ENCODE measurements at places on chromosomes 2 and 18.

GRCh38 chr2:207185372-207185771 lies 19.6 kb upstream of the KLF7 start:
- DNase-seq = no peak

DNA sequence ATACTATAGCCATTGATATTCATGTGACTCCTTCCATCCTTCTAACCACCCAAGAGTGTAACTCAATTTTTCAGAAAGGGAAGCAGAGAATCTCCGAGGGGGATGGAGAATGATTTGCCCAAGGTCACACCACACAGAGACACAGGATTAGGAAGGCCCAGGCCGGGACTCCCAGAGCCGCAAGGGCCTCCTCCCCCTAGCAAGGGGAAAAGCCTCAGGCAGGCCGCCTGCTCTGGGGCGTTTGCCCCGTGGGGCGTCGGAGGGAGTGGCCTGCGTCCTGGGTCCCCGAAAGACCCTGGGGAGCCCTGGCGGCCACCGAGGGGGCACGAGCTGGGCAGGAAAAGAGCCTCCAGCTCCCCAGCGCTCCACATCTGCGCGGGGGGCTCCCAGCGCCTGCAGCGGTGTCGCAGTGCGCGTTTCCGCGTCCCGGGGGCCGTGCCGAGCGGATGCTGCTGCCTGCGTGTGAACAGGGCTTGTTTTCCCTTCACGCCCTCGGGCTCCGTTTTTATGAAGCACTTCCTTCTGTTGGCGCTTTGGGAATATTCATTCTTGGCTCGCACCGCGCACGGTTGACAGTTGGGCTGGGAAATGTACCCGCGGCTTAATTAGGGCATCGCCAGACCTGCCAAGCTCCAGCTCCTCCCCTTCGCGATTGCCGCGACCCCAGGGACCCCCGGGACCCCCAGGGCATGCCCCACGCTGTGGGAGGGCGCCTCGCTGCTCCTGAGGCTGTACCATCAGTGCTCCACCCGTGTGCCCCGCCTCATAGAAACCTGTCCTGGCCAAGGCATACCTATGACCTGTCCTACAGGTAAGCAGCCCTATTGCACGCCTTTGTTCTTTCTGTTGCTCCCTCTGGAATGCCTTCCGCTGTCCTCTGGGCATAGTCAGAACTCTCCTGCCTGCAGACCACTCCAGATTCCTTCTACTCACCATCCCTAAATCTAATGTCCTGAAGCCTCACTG lies 158.9 kb upstream of the GLI2 start:
- DNase-seq = no peak

DNA sequence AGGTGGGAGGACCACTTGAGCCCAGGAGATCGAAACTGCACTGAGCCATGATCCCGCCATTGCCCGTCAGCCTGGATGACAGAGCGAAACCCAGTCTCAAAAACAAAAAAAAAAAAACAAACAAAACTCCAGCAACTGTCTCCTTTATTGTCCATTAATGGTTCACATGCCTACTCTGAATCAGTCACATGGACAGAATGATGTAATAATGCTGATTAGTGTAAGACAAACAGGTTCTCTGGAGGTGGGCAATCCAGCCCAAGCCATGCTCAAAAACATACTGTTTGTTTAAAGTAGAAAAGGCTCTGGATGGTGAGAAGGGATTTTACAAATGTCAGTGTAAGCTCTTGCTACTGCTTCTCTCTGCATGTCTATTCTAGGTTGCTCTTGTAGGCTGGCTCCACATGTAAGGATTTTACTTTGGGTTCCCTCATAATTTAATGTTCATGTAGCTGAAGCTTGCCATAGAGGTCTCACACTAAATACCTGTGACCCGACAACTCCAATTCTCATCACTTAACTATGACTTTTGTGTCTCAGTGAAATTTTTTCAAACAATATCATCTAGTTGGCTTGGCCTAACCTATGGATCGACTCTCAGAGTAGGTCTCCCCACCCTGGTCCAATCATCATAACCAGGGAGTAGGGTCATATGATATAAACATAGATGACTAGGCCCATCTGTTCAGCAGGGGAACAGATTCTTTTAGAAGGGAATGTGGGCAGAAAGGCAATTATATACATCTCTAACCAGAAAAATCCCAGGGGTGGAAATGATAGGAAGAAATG lies 83.9 kb upstream of the SLC39A10 start:
- no peak for DNase-seq

- no peak for DNase-seq
These were observed 237.8 kb downstream of the DCC start for GRCh38 chr18:52577795-52578194.

Data from NCI-H1930 (cell line).